ENCODE measurements at places on chromosomes 2 and 18.

GRCh38 chr2:45260946-45261345 lies 251.7 kb upstream of the SIX2 start:
- no peak for DNase-seq

GRCh38 chr2:133789743-133790142 lies 221.5 kb upstream of the NCKAP5 start:
- peak; percentile 37 for DNase-seq

DNA sequence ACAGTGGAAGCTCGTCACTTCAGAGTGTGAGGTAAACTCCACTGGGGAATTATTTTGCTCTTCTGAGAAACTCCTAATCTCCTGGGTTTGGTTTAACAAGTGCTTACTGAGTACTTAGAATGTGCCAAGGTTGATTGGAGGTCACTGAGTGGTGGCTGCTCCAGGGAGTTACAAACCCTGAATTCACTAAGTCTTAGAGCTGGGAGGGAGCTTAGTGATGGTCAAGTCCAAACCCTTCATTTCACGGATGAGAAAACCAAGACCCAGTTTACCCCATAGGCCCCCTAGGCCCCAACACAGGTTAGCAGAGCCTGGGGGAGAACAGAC lies 52.0 kb downstream of the SLC4A5 start:
- DNase-seq, result no peak

- no peak for DNase-seq
These were observed 110.6 kb downstream of the MYCN start for GRCh38 chr2:16050908-16051489.

GRCh38 chr2:25240636-25241035 lies 72.3 kb upstream of the POMC start:
- no peak for DNase-seq

GRCh38 chr2:11040992-11041391 lies 114.3 kb upstream of the SLC66A3 start:
- DNase-seq, result no peak

GRCh38 chr2:192579965-192580700 lies 385.4 kb upstream of the TMEFF2 start:
- no peak for DNase-seq

GRCh38 chr18:77119101-77119850 lies 13.3 kb downstream of the MBP start:
- no peak for DNase-seq

- DNase-seq, result peak; percentile 19
These were observed 129.4 kb upstream of the CXCR4 start for GRCh38 chr2:136247204-136247950.

- DNase-seq, result no peak
These were observed 693.3 kb upstream of the CDH7 start for GRCh38 chr18:65057439-65058083.

GRCh38 chr2:165697748-165698443 lies 96.2 kb downstream of the GALNT3 start:
- DNase-seq, result no peak

GRCh38 chr2:64404743-64405142 lies 49.2 kb upstream of the LGALSL start:
- no peak for DNase-seq

GRCh38 chr2:155301221-155301620 lies 602.7 kb downstream of the KCNJ3 start:
- no peak for DNase-seq

GRCh38 chr18:77551055-77551454 lies 301.4 kb downstream of the GALR1 start:
- no peak for DNase-seq

DNA sequence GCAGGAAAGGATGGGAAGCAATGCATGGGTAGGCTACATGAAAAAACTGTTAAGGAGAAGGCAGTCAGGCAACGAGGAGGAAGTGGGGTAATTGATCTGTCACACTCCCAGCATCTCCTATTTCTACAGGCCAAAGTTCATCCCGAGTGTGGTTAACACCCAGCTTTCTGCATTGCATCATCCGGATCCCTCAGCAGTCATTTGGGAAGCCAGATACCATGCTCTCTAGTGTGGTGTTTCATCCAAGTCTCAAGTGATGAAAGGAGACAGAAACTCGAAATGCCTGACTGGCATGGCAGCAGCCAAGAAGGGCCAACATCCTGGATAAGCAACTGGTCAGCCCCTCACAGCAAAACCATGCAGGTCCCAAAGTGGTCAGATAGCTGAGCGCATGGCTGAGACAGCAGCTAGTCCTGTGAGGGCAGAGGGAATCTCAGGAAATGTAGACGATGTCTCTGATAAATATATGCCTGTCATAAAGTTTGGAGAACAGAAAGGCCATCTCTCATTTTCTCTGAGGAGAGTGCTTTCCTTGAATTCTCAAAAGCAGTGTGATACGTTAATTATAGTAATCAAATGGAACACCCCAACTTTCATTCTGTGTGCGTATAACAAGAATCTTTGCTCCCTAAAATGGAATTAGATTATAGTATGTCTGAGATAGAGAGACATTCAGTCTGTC lies 24.8 kb upstream of the HNRNPA3 start:
- DNase-seq, result peak; percentile 57

DNA sequence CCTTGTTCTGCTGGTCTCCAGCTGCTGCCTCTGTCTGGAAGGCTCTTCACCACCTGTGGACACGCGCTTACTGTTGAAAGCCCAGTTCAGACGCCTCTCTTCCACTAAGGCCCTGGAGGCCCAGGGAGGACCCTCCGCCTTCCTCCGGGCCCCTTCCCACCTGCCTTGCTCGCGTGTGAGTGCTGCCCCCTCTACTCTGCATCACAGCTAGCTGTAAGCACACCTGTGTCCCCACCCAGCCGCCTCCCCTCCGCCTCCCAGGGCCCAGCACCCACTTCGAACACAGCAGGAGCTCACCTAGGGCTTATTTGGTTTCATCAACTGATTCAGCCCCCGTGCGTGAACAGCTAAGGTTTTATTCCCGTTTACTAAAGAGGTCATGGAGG lies 49.7 kb downstream of the KCNF1 start:
- no peak for DNase-seq

DNA sequence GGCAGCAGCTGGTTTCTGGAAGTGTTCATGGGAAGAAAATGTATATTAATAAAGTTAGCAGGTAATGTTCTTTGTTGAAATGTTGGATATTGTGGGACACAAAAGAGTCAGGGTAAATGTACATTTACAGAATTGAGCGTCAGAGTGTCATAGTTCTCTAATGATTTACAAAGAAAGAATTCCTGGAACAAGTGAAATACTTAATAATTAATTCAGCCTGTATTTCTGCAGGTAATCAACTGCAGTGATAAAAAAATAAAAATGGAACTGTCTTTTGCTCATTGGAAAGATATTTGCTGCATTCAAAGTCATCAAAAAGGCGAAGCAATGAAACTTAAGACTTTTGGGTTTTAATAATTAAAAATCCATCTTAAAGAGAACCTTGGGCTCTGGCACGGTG lies 27.4 kb upstream of the PTH2R start:
- no peak for DNase-seq

GRCh38 chr2:185734658-185735057 lies 3.9 kb upstream of the FSIP2 start:
- no peak for DNase-seq

- peak; percentile 88 for DNase-seq
These were observed 18.7 kb upstream of the CCBE1 start for GRCh38 chr18:59715966-59716369.

DNA sequence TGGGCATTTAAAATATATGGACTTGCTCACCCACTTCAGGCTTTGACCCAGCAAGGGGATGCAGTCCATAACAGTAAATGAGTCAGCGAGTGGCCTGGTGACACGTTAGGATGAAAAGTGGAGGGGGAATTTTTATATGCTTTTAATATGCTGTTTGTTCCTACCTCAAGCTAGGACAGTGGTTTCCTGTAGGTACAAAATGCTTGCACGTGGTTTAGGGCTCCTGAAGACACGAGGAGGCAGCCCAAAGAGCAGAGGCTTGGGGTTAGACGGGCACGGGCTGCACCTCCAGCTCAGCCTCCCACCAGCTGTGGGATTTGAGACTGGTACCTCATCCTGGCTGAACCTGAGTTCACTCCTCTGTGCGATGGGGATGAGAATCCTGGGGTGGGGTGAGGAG lies 306.2 kb upstream of the CXCR4 start:
- no peak for DNase-seq

GRCh38 chr2:13545320-13545719 lies 828.6 kb downstream of the TRIB2 start:
- DNase-seq, result no peak

GRCh38 chr2:158740127-158740526 lies 55.0 kb upstream of the DAPL1 start:
- DNase-seq, result no peak

GRCh38 chr18:48809365-48809764 lies 141.4 kb downstream of the SMAD7 start:
- DNase-seq, result no peak

DNA sequence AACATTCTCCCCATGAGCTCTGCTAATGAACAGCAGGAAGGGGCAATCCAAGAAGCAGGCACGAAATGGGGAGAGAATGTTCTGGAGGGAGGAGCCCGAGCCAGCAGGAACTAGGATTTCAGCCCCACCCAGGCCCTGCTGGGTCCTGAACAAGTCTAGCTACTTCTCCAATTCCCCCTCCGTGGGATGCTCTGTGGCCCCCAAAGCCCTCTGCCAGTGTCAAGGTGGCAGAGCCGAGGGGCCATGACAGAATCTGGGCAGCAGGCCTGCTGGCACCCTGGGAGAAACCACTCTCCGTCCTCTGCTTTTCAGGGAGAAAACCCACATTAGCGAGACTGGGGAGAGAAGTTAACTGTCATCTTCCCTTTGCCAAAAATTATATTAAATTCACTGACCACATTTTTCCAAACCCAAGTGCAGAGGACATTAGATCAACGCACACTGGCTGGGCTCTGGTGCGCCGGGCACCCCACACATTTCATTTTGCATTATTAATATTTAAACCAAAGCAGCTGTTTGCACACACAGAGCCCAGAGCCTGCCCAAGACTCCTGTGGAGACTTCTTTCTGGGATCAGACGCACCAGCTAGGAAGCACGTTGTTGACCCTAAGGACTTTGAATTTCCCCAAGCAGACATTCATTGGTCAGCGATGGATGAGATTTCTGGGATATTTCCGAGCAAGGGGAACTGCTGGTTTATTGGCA lies 80.2 kb upstream of the PKDCC start:
- DNase-seq, result peak; percentile 27
